ENCODE measurements at places on chromosomes 3 and 15. TPM values are rescaled to one million over a fixed set of nuclear protein-coding genes. Genes with fewer than 3 reads are reported as not detected.

The TGM5 gene
- total RNA-seq, result not detected

The SLC38A3 gene
- total RNA-seq, result not detected

The FETUB gene
- total RNA-seq, result not detected

The PATL2 gene
- total RNA-seq, result not detected

The FGD5 gene
- under 0.01 TPM for total RNA-seq

The RFT1 gene
- total RNA-seq, result 14.8 TPM

The MOBP gene
- total RNA-seq, result not detected

The P2RY14 gene
- not detected for total RNA-seq

The THBS1 gene
- total RNA-seq, result 99.2 TPM

The GOLGA6B gene
- not detected for total RNA-seq

The DLL4 gene
- total RNA-seq, result under 0.01 TPM

The GOLGA6D gene
- total RNA-seq, result not detected

The GPR176 gene
- total RNA-seq, result 80.7 TPM

The SLC33A1 gene
- total RNA-seq, result 19.6 TPM

The CFAP20DC gene
- 2.5 TPM for total RNA-seq

The RETNLB gene
- total RNA-seq, result not detected

The CCDC9B gene
- 4.2 TPM for total RNA-seq

The MYLK gene
- 149 TPM for total RNA-seq

The SST gene
- total RNA-seq, result not detected
